Tibial nerve (tissue), 4 donors: ENCODE measurements at places on chromosomes 7 and 10. TPM values are rescaled to one million over a fixed set of nuclear protein-coding genes. Genes with fewer than 3 reads are reported as not detected.

DNA sequence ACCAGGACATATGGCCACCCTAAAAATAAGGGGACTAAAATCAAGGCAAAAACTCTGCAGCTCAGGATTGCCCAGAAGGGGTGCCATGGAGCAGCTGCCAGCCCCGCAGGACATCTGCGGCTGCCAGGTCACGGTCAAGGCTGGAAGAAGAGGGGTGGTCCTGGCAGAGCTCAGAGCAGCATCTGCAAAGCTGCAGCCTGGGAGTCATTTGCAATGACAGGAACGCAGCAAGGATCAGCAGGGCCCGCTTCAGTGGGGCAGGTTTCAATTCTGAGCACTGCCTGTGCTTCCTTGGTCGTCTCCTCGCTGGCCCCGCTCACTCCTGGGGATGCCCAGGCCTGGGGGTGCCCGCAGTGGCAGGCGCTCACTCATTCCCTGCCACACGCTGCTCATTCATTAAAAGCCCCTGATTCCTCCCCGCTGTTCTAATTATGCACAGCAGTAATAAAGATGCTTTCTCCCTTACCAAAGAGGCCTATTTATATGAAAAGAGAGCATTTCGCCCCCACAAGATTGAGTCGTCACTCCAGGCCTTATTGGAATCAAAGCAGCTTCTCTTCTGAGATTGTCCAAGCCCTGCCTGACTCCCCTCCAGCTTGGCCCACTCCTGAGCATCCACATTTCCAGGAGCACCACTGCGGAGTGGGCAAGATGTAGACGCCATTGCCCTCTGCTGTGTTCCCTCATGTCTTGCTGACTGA, 4.6 kb downstream of the HSPA12A start:
- DNase-seq: no peak

GRCh38 chr7:101519324-101520023, 109.6 kb downstream of the MYL10 start:
- DNase-seq: no peak

DNA sequence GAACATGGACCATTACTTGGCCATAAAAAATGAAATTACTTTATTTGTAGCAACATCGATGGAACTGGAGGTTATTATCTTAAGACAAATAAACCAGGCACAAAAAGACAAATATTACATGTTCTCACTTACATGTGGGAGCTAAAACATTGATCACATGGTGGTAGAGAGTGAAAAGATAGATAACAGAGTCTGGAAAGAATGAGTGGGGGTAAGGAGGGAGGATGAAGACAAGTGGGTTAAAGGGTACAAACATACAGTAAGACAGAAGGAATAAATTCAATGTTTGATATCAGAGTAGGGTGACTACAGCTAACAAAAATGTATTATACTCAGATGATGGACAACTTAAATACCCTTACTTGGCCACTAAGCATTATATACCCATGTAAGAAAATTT, 100.0 kb upstream of the WNT16 start:
- DNase-seq: no peak

DNA sequence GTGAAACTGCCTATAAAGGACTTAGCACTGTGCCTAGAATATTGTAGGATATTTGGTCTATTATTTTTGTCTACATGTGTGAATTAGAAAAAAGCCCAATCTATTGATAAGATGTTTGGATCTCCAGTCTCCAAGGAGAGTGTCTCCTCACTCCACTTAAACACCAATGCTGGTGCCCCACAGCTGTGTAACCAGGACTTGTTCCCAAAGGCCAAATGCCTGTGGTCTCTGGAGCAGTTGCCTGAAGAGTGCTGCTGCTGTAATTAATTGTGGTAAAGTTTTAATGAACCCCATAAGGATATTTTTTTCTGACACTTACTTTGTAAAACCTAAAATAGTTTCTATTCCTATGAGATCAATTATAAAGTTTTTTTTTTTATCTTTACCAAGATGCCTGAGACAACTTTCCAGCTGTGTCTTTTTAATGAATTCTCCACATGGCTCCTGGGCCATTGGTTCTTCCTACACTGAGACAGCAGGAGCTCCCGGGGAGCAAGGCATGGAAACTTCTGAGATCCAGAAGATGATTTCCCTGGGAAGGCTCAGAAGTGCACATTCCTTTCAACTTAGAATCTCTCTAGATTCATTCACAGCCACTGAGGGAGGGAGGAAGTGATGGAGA, 11.2 kb upstream of the OR2A5 start:
- no peak for DNase-seq

DNA sequence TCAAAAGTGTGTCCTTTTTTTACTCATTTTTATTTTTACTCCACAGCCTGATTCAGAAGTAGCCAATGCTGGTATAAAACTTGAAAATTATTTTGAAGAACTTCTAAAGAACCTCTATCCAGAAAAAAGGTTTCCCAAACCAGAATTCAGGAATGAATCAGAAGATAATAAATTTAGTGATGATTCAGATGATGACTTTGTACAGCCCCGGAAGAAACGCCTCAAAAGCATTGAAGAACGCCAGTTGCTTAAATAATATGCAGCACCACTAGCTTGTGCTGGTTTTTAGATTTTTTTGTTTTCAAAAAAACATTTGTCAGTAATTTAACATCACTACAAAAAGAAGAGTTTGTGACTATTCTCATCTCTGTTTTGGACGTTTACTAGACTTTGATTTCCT, 116.5 kb downstream of the SVOPL start:
- no peak for DNase-seq

DNA sequence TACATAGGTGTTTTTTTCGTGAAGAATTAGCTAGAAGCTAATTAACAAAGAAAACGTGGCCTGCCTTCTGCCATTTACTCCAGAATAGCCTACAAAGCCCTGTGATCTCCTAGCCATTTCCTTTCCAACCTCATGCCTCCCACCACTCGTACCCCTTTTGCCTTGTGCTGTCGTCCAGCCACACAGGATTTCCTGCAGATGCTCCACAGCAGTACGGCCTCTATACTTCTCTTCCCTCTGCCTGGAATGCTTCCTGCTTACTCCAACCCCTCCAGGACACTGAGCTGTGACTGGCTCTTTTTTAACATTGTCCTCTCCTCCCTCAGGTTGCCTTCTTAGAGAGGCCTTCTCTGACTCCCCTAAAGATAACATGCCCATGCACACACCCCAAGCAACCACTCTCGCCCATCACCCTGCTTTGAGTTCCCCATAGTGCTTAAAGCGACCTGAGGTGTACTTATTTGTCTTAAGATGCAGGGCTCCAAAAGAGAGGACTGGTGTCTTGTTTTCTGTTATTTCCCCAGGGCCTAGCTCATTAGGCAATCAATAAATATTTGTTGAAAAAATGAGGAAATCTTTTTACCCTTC, 32.7 kb downstream of the STK17A start:
- no peak for DNase-seq

DNA sequence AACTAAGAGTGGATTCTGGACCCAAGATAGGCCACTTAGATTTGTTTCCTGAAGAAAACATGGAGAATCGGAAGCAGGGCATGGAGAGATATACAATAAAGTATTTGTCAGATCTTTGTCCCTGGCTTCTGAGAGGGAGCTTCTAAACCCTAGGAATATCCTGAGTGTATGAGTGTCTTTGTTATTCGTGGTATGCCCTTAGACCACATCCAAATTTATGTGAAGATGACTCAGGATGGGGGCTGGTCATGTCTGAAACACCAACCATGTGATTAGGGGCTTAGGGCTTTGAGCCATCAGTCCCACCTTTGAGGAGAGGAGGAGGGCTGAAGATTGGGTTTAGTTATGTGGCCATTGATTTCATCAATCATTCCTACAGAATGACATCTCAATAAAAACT, 69.7 kb upstream of the PLPP4 start:
- no peak for DNase-seq

- no peak for DNase-seq
Observed at GRCh38 chr10:31072451-31072850, 40.8 kb upstream of the ZNF438 start.

DNA sequence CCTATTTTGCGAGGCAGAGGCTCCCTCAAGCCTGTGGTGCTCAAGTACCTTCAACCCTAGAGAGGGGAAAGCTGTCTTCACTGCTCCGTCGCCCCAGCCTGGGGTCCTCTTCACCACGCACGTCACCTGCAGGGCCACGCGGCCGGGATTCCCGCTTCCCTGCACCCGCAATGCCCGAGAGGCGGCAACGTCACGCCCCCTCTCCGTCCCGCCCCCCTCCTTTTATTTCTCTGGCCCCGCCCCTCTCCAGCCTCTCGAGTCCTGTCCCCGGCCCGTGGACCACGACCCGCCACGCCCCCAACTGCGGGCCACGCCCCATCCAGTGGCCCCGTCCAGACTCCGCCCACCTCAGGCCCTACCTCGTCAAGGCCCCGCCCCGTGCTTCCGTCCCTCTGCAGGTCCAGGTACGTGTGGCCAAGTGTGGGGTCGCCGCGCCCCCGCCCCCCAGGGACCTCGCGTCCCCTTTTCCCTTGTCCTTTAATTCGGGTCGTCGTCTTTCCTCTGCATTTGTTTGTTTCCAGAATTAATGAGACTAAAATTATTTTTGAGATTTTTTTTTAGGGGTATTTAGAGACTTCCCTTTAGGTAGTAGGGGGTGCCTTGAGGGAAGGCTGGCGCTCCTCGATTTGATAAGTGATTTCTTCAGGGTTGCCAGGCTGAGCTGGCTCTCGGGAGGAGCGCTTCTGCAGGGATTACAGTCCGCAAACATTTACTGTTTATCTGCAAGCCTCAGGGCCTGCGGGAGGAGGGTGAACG, 69.8 kb upstream of the BAIAP2L1 start:
- no peak for DNase-seq

GRCh38 chr10:20175719-20176118, 359.5 kb downstream of the PLXDC2 start:
- no peak for DNase-seq

DNA sequence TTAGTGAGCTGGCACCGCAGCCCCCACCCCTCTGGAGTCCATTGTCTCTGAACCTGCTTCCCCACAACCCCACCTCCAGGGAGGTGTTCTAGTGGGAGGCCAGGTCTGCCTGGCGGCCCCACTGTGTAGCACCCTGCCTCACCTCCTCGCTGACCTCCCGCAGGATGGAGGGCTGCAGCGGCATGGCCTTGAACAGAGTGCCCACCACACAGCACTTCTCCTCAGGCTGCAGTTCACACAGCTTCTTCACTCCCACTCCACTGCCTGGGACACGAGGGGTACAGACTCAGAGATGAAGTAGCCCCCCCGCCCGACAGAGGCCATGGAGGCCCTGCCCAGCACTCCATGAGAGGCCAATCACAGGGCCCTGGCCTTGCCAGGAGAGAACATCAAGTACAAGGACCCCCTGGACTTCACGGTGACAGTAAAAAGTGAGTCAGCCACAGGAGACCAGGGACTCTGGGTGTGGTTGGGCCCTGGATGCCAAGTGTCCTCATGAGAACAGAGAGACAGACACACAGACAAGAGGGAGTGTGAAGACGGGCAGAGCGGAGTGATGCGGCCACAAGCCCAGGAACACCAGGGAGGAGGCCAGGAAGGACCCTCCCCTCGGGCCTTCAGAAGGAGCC, 5.4 kb downstream of the POLD2 start:
- no peak for DNase-seq

GRCh38 chr10:29958440-29958839, 100.9 kb downstream of the JCAD start:
- no peak for DNase-seq

DNA sequence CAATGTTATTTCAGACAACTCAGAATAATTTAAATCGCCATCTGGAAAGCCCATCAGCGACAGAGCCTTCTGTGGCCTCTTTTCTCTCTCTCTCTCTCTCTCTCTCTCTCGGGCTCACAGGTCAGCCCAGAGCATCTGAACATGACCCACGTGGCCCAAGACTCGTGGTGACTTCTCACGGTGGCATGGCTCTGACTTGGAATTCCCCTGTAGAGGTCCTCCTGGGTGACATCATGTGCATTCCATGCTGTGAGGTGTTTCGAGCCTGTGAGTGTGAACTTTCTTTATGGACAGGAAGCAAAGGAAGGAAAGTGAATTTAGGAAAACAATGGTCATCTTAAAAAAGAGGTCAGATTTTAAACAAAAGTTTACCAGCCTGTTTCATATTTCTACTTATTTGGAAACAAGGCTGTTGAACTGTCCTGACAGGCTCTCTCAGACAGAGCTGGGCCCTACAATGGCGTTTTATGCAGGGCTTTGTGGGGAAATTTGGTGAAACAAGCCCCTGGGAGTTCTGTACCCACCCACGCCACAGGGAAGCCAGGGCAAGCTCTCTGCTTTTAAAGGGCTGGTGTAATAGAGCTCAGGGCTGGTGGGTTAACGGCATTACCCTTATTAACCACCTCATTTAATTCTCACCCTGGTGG, 359.7 kb upstream of the ZNF32 start:
- no peak for DNase-seq

GRCh38 chr10:397321-398068, 262.2 kb downstream of the ZMYND11 start:
- DNase-seq: no peak

GRCh38 chr10:58436071-58436470, 50.9 kb downstream of the TFAM start:
- DNase-seq: no peak

GRCh38 chr10:77669892-77670291, 32.3 kb upstream of the KCNMA1 start:
- DNase-seq: no peak

- DNase-seq: no peak
Observed at GRCh38 chr7:96093435-96093834, 228.5 kb downstream of the SLC25A13 start.

DNA sequence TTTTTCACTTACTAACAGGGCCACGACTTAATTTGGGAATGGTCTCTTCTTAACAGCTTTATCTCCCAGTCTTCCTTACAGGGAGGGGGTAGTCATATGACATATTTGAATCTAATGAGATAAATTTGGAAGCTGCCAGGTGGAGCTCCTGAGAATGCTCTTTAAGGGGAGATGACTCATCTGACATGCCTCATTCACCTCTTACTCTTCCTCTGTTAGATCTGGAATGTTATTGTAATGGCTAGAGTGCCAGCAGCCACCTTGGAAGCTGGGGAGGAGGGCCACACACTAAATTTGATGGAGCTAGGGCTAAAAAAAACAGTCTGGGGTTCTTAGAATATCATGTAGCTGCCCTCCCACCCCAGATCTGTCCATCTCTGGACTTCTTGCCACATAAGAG, 22.7 kb downstream of the HECW1 start:
- no peak for DNase-seq

- DNase-seq: no peak
Observed at GRCh38 chr10:24848195-24848594, 104.2 kb downstream of the PRTFDC1 start.

DNA sequence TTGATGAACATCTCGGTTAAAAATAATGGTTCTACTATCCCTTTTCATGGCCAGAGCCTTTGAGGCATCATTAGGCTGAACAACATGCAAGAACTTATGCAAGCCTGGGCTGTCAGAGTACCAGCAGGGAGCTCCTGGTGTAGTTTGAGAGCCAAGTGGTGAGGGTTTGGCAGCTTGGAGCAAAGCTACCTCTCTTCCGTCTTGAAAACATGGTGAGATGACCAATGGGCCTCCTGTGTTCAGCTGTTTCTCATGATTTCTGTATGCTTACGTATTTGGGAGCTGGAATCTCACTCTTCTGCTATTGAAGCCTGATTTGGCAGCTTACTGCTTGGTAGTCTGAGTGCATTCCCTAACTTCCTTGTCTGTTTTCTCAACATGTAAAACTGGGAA, 150.4 kb downstream of the CXCL12 start:
- no peak for DNase-seq

Gene HMX2
- not detected for total RNA-seq

Gene CYP17A1
- not detected for total RNA-seq

Gene SFRP4
- total RNA-seq: 42.6 TPM

Gene SLC18A2
- not detected for total RNA-seq

Gene PPP1R9A
- 15.7 TPM for total RNA-seq

Gene PDE1C
- 13.1 TPM for total RNA-seq

Gene POLR2J2
- 0.22 TPM for total RNA-seq

Gene AASS
- 185 TPM for total RNA-seq
